HS-27A (cell line): ENCODE measurements at places on chromosomes 1 and 21.

DNA sequence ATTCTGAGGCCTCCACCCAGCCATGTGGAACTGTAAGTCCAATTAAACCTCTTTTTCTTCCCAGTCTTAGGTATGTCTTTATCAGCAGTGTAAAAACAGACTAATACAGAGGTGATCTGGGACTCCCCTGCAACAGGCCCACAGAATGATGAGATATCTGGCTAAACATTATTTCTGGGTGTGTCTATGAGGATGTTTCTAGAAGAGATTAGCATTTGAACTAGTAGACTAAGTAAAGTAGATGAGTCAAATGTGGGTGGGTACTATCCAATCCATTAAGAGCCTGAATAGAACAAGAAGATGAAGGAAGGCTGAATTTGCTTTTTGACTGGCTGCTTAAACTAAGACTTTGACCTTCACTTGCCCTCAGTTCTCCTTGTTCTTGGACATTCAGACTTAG is 396.5 kb upstream of the LRRC7 start:
- DNase-seq: no peak

- DNase-seq: no peak
Observed at GRCh38 chr1:206469933-206470691, at the start of gene IKBKE. Gene IKBKE, plus strand, starts transcription at chr1:206470476. Its CDS starts 2,752 bp downstream, at chr1:206473228.

DNA sequence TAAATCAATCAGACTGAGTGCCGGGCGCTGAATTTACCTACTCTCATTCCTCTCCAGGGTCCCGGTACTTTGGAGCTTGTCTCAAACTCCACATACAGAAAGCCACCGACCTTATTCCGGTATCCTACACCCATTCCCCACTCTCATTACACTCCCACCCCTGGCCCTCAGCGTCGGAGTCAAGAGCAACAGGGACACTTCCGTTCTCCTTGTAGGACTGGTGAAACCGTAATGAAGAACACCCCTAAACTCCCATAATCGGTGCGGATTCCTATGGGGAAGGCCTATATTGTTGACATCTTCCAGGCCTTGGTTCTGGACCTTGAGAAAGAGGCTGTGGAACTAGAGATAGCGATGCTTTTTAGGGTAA is 798 bp downstream of the ZBED6 start:
- peak; percentile 11 for DNase-seq

GRCh38 chr1:36988321-36988720 is 46.0 kb downstream of the GRIK3 start:
- no peak for DNase-seq

DNA sequence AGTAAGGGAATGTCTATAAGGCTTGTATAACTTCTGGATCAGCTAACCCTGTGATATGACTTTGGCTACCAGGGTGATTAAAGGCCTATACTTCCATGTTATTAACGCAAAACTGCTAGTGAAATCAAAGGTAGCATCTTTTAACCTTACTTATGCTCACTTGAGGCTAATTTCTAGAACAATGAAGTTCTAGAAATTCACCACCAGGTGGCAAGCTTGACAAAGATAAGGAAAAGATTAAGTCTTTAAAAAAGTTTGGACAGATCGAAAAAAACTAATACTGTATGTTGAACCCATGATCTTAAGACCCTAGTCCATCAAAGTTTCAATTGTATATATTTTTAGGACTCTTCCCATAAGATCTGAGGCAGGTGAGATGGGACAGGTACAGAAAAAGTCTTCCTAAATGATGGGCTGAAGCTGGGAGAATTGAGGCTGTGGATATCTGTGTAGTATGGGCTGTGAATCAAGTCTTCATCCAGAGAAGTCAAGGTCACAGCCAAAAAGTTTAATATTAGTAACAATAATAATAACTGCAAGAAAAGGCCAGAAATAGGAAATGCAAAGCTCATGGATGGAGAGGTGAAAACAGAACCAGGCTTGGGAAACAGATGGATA is 18.8 kb downstream of the KYAT3 start:
- DNase-seq: no peak

DNA sequence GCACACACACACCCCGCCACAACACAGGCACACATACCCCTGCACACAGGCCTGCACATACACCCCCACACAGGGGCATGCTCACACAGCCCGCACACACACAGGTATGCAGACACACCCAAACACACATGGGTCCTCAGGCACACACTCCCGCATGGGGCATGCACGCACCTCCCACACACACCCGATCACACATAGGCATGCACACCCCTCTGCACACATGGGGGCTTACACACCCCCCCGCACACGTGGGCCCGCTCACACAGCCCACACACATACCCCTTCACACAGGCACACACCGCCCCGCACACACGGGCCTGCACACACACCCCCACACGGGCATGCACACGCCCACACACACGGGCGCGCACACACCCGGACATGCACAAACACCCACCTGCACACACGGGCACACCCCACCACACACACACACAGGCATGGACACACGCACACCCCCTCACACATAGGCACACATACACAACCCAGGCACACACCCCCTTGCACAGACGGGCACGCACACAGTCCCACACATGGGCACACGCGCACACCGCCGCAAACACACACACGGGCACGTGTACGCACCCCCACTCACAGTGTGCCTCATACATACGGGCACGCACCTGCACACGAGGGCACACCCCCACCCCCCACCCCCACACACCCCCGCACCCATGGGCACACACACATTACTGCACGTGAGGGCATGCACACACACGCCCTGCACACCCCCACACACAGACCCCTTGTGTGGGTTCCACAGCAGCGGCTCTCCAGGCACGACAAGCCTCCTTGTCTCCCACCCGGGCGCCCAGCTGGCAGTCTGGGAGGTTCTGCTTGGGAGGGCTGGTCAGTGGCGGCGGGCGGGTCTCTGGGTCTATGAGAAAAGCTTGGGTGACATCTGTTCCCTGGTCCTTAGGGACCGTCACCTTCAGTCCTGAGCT is 8.3 kb downstream of the ATAD3B start:
- DNase-seq: no peak

DNA sequence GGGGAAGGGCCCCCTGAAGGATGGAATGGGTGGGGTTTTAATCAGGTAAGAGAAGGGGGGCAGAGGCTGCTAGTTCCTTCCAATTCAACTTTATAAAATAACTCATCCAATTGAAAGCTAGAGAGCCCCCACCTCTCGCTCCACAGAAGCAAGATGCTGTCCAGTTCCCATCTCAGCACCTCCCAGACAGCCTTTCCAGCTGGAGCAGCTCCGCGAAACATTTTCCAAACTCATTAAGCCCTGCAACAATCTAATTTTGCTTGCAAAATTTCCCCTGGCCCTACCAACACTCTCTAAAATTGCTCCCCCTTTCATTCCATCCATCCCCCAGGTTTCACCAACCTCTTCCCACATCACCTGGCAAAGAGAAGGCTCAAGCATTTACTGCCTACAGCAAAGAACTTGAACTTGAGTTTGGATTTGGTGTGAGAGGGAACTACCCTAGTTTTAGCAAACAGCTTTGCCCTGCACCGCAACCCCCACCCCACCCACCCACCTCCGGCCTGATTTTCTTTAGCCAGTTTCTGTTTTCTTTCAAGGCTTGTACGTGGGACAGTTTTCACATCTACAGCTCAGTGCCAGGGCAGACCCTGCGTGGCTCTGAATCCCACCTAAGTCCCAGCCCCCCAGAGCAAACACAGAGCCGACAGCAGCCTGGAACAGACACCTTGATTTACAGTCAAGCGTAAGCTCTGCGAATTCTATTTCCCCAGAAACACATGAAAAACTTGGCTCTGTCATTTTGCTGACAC is 46.7 kb downstream of the SYF2 start:
- DNase-seq: no peak

DNA sequence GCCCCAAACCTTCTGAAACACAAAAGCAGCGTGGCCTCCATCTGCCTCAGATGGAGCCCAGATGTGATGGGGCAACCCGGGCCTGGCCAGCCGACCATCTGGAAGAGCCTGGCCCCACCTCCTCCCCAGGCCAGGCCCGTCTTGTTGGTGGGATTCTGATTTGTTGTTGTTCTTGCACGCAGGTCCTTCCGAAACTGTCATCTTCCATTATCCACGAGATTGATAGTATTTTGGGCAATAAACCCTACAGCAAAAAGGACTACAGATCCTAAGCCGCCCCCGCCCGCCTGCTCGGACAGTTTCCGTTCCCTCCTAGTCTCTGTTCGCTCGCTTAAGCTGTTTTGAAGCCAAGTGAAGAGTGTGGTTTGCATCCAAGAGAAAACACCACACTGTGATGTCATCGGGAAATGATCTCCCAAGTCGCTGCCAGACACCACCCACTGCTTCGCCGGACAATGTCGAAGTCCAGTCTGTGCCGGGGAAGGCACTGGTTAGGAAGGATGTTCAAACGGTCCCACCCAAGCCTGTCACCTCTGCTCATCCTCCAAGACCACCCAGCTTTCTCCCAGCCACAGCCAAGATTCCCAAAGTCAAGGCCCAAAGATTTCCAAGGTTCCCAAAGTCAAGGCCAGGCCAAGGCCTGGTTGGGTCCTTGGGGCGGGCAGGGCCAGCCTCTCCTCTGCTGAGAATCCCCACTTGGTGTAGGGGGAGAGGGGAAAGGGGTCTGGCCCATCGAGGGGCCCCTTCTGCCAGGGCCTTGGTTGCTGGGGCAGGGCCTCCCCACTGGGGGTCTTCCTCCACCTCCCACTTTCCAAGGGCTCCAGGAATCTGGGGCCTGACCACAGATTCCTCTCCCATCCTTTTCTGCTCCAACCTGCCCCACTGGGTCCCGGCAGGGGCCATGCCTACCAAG is 52.9 kb downstream of the KCNAB2 start:
- no peak for DNase-seq

DNA sequence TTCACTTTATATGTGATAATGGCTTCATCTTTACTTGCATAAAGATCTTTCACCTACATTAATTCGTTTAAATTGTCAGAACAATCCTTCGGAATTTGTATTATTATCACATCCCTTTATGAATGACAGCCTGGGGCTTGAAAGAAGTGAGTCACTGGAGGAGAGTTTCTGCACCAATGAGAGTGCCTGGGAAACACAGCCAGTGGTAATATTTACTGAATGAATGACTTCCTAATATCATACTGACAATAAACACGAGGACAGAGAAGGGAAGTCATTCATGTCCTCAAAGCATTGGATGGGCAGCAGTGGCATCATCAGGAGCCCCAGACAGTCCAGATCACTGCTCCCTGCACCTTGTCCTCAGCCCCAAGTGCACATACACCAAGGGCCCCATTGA is 40.7 kb upstream of the PDE4B start:
- no peak for DNase-seq

DNA sequence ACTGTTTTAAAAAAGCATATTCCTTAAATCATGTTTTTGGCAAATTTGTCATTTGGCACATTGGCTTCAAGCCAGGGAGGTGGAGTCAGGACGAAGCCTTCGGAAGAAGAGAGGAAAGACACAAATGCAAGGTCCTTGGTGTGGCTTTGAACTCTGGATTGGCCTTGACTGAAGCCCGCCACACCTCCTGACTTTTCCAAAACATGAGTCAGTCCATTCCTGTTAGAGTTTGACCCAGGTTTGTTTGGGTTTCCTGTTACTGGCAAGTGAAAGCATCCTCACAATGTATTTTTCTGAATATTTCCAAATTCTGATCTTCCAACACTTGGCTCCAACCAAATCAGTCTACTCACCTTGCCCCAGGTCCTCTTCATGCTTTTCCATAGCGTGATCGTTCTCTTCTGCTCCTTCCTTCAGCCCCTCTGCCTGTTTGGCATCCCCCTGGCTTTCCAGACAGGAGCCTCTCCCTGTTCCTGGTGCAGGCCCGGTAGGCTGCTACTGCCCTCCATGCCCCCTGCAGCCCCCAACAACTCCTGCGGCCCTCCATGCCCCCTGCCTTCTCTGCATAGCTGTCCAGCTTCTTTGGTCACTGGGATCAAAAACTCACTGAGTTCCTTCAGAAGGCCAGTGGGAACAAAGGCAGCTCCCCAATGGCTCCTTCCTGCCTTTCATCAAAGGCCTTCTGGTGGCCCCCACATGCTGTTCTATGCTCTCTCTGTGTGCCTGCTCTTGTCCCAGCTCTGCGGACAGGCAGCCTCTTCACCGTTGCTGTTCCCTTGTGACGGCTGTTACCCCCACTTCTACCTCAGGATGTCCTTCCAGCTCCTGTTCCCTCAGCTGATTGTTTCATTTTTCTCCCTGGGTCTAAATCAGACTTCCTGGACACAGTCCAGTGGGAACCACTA is 30.4 kb upstream of the SLC30A1 start:
- DNase-seq: no peak

GRCh38 chr1:186683652-186684410 is 3.6 kb upstream of the PTGS2 start:
- DNase-seq: no peak

- DNase-seq: no peak
Observed at GRCh38 chr1:55288245-55288644, 73.1 kb upstream of the USP24 start.

GRCh38 chr1:97412737-97413136 is 508.1 kb downstream of the DPYD start:
- DNase-seq: no peak

GRCh38 chr1:154463512-154463990 is 38.5 kb upstream of the TDRD10 start:
- no peak for DNase-seq

- no peak for DNase-seq
Observed at GRCh38 chr21:23026878-23027277, 2028.7 kb downstream of the NCAM2 start.

- DNase-seq: no peak
Observed at GRCh38 chr1:40955266-40955665, 24.2 kb upstream of the CTPS1 start.

GRCh38 chr1:21575351-21575942 is 66.2 kb downstream of the ALPL start:
- DNase-seq: no peak

DNA sequence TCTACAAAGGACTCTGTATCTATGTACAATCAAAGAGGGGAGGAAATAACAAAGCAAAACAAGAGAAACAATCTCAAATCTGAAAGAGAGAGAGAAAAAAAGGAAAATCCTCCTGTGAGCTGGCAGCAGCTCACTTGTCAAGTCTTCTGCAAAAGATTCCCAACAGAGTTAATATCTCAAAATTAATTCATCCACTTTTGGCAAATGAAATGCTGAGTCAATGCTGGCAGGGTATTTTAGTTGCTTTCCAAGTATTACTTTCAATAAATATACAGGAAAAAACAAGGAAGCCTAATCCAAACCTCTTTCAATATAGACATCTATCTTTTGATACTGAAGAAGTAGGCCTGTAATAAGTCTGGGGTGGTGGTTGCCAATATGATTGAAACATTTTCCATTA is 613.9 kb upstream of the NEGR1 start:
- DNase-seq: no peak

DNA sequence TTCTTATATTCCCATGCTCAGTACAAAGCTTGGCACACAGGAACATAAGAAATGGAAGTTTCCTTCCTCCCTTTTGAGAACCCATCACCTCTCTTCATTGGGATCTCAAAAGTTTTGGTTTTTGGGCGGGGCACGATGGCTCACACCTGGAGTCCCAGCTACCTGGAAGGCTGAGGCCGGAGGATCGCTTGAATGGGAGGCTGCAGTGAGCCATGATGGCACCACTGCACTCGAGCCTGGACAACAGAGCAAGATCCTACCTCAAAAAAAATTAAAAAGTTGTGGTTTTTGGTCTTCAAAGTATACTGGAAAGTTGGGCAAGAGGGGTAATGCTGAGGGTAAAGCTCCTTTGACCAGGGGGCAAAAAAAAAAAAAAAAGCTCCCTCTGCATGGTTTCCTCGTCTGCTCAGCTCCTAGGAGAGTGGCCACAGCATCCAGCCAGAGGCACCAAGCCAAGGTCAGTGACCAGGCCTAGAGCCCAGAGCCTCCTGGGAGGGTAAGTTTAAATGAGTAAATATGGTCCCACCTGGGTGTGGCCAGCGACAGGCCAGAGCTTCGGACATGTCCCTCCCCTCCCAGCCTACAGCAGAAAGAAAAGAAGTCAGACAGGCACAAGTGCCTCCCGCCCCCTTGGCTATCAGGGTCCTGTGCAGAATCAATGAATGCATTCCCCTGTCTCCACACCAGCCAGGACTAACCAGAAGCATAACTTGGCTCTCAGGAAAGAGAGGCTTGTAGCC is 5.0 kb downstream of the MEF2D start:
- no peak for DNase-seq
